ENCODE measurements at places on chromosomes 13 and 19.

- no peak for DNase-seq
These were observed 8.7 kb downstream of the HOMER3 start for GRCh38 chr19:18932216-18932841.

DNA sequence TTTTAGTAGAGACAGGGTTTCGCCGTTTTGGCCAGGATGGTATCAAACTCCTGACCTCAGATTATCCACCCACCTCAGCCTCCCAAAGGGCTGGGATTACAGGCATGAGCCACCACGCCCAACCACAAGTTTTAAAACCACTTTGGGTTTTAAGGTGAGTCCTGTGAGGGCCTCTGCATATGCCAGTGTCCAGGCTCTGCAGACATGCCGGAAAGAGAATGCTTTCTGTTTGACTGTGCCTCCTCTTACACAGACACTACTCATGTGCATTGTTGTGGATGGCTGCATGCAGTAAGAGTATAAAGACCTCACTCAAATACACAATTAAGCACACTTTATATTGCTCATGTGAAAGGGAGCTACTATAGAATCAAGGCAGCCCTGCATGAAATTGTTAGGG lies 20.8 kb upstream of the SLC25A30 start:
- no peak for DNase-seq

DNA sequence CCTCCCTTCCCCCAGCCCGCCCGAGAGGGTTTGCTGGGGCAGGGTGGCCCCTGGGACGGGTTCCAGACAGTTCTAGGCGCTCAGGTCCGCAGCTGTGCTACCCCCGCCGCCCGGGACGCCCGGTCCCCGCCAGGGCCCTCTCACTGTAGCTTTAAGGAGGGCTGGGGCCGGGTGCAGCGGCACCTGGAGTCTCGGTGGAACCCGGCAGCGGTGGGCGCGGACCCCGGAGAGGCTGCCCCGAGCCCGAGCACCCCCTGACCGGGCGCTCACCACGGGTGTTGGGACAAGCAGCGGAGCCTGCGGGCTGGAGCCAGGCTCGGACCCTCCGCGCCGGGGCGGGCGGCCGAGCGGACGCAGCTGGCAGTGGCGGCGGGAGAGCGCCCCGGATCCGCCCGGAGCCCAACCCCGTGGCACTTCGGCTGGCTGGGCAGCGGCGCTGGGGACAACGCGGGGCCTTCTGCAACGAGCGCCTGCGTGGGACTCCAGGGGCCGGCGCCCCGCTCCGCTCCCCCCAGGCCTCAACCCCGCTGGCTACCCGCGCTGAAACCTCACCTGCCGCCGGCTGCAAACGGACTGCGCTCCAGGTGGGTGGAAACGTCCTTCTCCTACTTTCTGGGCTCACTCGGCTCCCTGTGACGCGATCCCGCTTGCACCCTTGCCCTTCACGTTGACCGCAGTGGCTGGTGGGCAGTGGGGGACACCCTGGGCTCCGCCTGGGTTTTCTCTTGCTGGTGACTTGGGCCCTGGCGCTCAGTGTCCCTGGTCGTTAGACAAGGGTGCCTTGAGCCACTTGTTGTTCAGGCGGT lies 81.1 kb downstream of the ZNF429 start:
- DNase-seq = no peak

DNA sequence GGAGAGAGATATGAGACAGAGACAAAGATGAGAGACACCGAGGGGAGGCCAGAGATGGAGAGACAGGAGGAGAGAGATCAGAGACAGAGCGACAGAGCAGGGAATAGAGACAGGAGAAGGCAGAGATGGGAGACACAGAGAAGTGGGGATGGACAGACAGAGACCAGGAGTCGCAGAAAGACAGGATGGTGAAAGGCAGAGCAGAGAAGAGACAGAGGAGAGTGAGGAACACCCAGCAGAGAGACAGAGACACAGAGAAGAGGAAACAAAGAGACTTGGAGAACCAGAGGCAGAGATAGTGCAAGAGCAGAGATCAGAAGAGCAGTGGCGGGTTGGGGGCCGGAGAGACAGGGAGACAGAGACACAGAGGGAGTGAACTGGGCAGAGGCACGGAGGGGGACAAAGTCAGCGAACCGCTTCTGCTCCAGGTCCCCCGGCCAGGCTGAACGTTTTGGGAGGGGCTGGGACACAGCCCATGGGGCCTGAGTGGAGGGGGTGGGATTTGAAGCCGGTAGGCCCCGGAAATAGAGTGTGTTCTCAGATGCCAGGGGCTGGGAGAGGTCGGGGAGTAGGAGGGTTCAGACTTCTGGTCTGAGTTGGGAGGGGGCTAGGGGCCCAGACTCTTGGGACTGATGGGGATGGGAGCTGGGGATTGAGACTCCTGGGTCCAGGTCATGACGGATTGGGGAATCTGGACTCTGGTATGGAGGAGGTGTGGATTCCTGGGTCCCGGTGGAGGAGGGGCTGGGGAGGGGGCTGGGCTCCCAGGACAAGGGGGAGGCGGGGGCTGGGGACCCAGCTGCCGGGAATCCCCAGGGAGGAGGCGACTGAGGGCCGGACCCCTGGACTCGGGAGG lies 654 bp downstream of the ZNF579 start:
- no peak for DNase-seq

DNA sequence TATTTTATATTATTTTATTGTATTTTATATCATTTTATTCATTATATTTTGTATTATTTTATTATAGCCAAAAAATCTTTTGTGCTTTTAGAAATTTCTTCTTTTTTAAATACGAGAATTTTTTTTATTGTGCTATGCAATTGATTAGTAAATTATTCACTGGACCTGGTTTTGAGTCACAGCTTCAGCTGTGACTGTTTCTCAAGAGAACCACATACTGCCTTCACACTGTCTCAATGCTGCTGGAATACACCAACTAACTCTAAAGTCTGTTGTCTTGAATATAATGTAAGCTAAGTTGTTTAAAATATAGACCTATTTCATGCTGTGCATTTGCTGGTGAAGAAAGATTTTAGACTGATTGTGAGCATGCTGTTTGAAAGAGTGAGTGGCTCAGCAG lies 423.6 kb downstream of the NDFIP2 start:
- DNase-seq = no peak

DNA sequence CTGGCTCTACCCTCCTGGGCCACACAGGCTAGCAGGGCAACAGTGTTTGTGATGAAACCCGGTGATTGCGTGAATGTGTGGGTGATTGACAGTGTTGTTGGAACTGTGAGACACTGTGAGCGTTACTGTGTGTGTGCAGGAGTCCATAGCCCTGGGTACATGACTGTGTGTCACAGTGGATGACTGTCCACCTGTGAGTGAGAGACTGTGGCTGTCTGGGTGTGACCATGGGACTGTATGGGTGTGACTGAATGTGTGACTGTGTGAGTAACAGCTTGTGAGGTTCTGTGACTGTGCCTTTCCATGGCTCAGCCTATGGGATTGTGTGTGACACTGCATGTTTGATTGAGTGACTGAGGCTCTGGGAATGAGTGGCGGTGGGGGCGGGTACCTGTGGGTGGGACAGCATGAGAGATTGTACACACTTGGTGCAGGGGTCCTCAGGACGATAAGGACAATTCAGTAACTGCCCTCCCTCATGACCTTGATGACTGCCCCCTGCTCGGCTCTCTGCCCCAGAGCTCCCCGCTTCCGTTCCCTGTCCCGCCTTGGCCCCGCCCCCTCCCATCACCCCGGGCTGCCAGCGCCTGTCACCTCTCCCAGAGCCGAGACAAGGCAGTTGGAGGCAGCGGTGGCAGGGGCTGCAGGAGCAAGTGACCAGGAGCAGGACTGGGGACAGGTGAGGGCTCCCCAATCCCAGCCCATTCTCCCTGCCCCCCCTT lies at the start of gene GIPR:
GIPR (plus strand) TSS at position 602 of the 722 bp plus-strand sequence. CDS start 1,300 bp downstream, outside the sequence.
- DNase-seq = no peak

- DNase-seq = no peak
These were observed 62.8 kb downstream of the DNAJC15 start for GRCh38 chr13:43086181-43086580.

- no peak for DNase-seq
These were observed 558.9 kb downstream of the IRS2 start for GRCh38 chr13:109227344-109227940.

- DNase-seq = no peak
These were observed 16.8 kb downstream of the CLEC11A start for GRCh38 chr19:50739914-50740426.

DNA sequence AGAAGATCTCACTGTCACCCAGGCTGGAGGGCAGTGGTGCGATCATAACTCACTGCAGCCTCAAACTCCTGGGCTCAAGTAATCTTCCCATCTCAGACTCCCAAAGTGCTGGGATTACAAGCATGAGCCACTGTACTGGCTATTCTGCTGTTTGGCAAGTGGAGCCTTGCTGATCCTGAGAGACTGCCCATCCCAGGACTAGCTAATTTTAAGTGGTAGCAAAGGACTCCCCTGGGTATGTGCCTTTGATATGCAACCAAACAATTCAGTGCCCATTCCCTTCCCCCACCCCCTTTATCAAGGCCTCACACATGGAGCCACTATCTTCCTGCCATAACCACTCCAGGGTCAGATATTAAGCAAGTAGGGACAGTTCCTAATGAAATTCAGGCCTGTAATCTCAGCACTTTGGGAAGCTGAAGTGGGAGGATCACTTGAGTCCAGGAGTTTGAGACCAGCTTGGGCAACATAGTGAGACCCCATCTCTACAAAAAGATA lies 17.0 kb upstream of the ZNF460 start:
- no peak for DNase-seq

GRCh38 chr19:30163663-30164062 lies 208.5 kb upstream of the ZNF536 start:
- no peak for DNase-seq

DNA sequence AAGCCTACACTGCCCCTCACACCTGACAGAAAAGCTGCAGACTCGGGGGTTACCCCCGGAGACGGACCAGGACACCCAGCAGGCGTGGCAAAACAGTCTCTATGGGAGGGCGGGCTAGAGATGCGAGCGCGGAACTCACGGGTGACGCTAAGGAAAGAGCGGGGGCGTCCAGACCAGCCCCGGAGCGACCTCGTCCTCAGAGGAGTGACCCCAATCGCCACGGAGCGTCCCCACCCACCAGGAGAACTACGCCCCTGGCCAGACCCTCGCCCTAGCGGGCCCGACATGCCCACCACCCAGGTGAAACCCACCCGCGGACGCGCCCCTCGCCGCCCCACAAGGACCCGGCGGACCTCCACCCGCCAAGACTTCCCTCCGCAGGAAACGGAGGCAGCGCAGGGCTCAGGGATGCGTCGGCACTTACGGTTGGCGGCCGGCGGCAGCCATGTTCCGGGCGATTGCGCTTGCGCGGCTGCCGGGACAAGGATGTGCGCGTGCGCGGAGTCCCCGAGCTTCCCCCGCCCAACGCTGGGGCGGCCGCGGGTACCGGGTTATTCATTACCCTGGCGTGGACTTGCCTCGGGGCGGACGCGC lies at the start of gene ZNF329:
ZNF329 (minus strand) TSS at position 462 of the 594 bp plus-strand sequence. CDS start 21,286 bp downstream, outside the sequence.
- peak; percentile 58 for DNase-seq

- no peak for DNase-seq
These were observed 33.8 kb upstream of the MYO16 start for GRCh38 chr13:108595436-108596274.

DNA sequence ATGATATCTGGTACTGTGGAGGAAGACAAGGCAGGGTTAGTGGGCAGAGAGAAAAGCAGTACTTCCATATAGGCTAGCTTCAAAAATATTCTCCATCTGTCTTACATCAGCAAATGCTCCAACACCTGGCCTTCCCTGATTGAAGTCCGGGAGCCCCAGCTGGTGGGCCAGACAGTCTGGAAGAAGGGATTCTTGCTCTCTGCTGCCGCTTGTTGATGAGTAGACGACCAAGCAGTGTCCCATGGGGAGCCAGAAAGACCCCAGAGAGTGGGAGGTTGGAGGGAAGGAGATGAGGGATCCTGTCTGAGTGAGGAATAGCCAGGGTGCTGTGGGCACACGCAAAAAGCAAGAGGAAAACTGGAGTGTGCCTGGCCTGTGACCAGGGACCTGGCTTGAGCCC lies 95.1 kb downstream of the ATP8A2 start:
- DNase-seq = no peak

GRCh38 chr13:105370011-105370650 lies 1165.3 kb downstream of the EFNB2 start:
- peak; percentile 10 for DNase-seq

GRCh38 chr19:54790711-54791110 lies 12.7 kb upstream of the KIR2DL4 start:
- DNase-seq = no peak

DNA sequence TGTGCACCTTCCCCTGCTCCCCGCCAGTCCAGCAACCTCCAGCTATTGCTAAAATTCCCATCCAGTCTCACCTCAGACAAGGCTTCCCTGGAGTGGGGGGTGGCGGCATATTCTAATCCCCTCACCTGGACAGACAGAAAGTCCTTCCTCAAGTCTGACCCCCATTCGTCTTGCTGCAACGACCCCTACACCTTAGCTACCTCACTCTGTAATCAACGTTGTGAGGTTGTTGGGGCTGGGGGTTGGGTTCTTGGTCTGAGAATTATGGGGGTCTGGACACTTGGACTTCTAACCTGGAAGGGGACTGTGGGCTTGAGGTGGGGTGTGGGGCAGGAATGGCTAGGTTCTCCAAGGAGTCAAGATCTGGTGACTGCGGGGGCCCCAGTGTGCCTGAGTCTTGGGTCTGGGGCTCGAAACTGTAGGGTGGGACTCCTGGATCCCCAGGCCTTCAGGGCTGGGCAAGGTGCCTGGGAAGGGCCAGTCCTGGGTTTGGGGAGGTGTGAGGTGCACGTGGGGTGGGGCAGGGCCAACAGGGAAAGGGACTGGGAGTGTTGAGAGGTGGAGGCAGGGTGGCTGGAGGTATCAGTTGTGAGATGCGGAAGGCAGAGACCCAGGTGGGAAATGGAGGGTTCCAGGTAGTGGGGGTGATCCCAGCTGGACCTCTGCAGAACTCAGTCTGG lies 1.3 kb downstream of the FOXA3 start:
- DNase-seq = no peak

GRCh38 chr19:56245121-56245740 lies 27.3 kb upstream of the EDDM13 start:
- DNase-seq = no peak

DNA sequence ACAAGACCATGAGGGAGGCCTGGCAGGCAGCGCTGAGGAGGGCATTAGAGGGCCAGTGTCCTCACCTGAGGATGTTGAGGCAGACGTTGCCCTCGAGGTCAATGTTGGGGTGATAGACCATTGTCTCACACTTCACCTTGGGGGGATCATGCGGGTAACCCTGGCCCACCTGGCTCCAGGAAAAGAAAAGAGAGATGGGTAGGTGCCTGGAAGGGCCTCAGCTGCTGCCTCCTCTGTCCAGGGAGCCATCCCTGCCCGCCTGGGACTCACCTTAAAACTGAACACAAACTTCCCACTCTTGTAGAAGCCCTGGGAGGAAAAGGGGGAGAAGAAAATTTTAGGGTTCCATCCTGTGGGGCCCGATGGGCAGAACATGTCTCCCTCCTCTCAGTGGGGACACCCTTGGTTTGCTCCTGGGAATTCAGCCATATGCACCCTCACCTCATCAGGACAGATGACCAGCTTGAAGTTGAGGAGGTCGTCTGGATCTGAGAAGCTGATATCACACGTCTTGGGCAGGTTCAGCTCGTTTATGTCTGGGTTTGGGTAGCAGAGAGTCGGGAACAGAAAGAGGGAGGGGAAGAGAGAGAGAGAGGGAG lies 1.7 kb downstream of the UBE2M start:
- no peak for DNase-seq

- no peak for DNase-seq
These were observed 40.6 kb downstream of the PHF11 start for GRCh38 chr13:49536144-49536873.

Data from fibroblast of skin of left quadriceps (primary cell).